ENCODE measurements at places on chromosomes 11 and 22.

GRCh38 chr11:119635041-119635740 lies 93.8 kb downstream of the NECTIN1 start:
- no peak for DNase-seq

DNA sequence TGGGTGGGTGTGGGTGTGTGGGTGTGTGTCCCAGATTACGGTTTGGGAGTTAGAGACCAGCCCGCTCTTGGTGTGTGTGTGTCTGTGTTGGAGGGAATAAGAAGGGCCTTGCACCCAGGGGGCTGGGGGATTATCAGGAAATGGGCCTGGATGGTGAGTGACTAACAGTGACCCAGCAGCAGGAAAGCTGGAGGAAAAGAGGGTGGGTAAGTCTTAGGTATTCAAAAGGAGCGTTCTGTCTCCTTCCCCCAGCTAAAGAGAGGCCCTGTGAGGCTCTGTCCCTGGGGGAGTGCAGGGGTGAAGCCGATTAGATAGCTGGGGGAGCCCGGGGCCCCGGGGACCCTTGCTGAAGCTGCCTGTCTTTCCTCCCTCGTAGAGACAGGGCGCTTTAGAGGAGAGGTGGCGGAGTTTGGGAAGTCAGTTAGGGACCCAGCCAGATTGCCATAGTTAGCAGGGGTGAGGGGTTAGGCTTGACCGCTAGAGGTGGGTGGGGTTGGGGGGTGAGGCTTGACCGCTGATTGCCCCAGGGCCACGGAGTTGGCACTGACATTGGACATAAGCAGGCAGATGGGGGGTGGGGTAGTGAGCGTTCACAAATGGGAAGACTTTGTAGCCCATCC lies 1.5 kb downstream of the OAF start:
- DNase-seq = no peak

DNA sequence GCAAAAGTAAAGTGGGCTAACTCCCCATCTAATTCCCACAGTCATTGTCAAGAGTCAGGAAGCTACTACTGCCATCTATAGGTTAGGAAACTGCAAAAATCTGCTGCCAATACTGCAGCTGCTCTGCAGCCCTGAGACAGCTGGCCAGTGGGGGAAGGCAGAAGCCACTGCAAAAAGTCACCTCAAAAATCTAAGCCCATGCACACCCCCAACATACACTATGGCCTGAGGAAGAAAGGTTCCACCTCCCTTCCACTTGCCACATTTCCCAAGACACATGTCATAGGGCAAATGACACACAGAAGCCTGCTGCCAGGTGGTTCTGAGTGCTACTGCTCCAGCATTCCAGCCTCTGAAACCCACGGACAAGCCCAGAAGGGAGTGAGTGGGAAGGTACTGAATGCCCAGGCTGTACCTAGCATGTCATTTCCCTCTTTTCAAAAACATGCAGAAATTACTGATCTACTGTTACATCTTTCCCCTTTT lies 36.9 kb downstream of the DGCR2 start:
- DNase-seq = no peak

DNA sequence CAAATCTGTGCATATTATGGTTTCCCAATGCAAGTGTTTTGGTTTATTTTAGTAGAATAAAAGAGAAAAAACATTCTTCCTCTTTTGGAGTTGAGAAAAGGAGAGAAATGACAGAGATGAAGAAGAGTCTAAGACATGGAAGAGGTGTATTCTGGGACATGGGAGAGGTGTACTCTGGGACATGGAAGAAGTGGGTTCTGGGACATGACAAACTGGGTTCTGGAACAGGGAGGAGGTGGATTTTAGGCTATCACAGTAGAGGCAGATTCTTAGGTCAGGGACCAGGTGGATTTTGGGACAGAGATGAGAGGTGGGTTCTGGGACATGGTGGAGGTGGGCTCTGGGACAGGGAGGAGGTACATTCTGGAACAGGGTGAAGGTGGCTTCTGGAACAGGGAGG lies 2.1 kb upstream of the ASPHD2 start:
- no peak for DNase-seq

- DNase-seq = no peak
These were observed 444.8 kb downstream of the SOX6 start for GRCh38 chr11:15911377-15912044.

Measured in stimulated activated CD8-positive, alpha-beta memory T cell treated with anti-CD3 and anti-CD28 coated beads, Interleukin-7, amount 100 ng/mL, for 24 hours (primary cell).